ENCODE measurements at places on chromosomes 3 and 15. TPM values are rescaled to one million over a fixed set of nuclear protein-coding genes. Genes with fewer than 3 reads are reported as not detected.

CHAC1 gene
- total RNA-seq, result 12.7 TPM

HESX1 gene
- total RNA-seq, result 1.7 TPM

KLHL40 gene
- total RNA-seq, result not detected

RETNLB gene
- total RNA-seq, result not detected

GOLGA8F gene
- total RNA-seq, result not detected

SLC22A14 gene
- total RNA-seq, result not detected

CCDC13 gene
- total RNA-seq, result not detected

ARPIN gene
- total RNA-seq, result 16.4 TPM

TF gene
- not detected for total RNA-seq

CFAP91 gene
- total RNA-seq, result 0.17 TPM

CP gene
- total RNA-seq, result 30.7 TPM

PPIP5K1 gene
- 4.5 TPM for total RNA-seq

GRCh38 chr3:167700046-167700445 is 34.6 kb downstream of the PDCD10 start:
- no peak for DNase-seq

GRCh38 chr15:40743921-40744814 is 10.9 kb downstream of the RMDN3 start:
- DNase-seq, result peak; percentile 33

DNA sequence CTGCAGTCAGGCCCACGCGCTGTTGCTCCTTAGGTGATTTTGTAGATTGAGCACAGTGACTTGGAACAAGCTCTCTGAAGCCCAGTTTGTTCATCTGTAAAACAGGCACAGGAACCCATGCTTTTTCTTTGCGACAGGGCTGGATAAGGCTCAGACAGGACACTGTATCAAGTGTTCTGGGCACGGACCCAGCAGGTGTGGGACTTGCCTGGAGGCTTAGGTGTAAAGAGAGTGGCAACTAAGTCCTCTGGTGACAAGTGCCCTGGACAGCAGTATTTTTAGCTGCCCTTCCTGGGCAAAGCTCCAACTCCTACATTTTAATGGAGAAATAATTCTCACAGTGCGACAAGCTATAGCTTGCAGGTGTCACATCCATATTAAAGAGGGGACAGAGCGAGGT is 32.2 kb downstream of the CD276 start:
- DNase-seq, result no peak

DNA sequence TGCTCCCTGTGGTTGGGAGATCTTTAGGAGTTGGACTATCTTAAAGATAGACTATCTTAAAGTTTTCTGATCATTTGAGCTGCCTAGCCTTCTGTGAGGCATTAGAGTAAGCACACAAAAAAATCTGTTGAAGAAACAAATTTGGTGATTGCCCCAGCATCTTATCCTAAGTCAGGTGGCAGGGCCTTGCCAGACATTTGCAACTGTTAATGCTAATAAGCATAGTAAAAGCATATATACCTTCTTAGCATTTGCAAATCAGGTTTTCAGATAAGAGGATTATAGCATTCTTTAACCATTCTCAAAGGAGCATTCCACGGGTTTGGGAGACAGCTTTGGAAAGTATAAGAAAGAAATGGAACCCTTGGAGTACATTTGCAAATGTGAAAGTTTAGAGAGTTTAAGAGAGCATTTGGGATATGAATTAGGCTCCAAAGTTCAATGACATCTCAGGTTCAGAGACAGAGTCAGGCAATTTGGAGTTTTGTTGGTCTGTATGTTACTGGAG is 61.0 kb downstream of the SEMA6D start:
- DNase-seq, result no peak

DNA sequence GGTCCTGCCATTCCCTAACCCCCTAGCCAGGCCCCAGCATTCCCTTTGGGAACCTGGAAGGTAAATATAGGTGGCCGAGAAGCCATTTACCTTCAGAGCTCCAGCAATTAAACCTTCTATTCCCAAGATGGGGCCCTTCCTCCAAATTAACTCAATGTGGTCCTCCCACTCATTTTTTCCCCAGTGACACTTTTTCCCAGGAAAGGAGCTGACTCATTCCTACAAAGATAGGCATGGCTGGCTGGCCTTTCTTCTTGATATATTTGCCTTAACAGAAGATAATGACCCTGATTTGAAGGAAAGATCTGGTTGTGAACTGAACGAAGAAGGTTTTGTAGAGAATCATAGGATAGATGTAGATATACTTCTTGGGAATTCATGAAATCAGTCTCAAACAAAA is 279.0 kb upstream of the VEPH1 start:
- DNase-seq, result peak; percentile 43

GRCh38 chr15:57213862-57214261 is 162.4 kb upstream of the CGNL1 start:
- peak; percentile 73 for DNase-seq

DNA sequence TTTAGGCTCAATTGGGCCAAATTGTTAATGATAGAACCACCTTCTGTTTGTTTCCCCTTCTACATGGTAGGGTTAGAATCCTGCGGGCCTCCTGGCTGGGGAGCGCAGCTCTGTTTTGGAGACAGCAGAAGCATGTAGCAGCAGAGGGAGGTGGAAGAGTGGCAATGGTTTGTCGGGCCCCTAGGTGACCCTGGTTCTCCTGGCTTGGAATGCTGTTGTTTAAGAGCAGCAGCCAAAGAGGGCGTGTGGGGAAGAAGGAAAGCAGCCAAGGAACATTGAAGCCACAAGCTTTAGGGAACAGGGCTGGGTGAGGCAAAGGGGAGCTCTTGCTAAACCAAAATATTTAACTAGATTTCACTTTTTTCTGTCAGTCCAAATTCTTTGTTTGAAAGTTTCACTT is 213.7 kb upstream of the NR2E3 start:
- DNase-seq, result no peak

DNA sequence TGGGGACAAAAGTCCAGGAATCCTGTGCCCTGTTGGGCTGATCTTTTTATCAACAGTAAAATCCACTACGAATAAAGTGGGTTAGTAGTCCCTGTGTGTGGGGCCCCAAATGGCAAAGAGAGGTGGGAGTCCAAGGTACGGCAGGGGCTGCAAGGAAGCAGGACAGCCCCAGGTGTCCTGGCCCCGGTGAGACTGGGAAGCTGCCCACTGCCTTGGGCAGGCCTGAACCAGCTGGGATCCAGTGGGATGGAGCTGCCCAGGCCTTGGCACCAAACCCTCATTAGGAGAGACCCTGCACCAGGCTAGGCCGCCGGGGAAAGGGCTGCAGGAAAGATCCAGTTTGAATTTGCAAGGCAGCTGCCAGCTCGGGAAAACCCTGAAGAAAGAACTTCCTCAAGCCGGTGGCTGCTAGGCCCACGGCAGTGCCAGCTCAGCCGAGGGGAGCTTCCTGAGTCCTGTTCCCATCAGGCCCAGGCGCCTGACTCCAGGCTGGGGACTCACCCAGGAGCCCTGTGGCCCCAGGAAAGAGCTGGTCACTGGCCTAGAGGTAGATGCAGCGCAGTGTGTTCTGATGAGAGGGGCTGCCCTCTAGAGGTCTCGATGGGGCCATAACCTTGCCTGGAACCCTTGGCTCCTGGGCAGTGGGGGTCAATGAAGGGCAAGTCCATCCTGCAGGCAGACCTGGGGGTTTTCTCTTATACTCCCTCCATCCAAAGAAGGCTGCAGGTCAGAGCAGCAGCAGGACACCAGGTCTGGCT is 14.4 kb upstream of the GNAI2 start:
- no peak for DNase-seq

DNA sequence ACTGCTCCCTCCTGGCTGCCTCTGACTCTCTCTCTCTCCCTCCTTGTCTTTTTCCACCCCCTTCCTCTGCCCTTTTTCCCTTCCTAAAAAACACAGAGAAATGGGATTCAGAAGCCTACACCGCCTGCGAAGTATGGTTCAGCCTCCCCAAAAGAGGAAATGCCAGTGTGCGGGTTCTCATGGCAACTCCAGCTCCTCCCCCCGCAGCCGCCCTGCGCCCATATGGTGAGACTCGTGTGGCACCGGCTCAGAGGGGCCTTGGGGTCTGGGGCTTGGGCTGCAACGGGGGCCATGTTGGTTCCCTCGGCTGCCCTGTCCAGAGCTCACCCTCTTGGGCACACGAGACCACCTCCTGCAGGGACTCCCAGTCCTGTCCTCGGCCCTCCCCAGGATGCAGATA is 23.6 kb upstream of the LINGO1 start:
- DNase-seq, result no peak

GRCh38 chr3:184781801-184782200 is 30.2 kb upstream of the VPS8 start:
- no peak for DNase-seq

DNA sequence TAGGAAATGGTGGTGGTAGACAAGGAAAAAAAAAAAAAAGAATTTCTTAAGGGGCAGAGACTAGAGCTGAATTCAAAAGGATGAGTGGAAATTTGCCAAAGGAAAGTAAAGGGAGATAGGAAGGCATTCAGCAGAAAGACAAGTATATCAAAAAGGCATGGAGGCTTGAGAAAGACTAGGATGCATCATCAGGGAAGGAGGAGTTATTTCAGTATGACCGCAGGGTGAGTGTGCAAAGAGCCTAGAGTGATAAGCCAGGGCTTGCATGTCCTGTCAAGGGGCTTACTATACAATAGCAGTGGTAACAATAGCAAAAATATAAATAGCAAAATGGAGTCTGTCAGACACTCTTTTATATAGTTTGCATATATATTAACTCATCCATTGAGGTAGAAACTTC is 112.0 kb downstream of the FRMD4B start:
- DNase-seq, result no peak

DNA sequence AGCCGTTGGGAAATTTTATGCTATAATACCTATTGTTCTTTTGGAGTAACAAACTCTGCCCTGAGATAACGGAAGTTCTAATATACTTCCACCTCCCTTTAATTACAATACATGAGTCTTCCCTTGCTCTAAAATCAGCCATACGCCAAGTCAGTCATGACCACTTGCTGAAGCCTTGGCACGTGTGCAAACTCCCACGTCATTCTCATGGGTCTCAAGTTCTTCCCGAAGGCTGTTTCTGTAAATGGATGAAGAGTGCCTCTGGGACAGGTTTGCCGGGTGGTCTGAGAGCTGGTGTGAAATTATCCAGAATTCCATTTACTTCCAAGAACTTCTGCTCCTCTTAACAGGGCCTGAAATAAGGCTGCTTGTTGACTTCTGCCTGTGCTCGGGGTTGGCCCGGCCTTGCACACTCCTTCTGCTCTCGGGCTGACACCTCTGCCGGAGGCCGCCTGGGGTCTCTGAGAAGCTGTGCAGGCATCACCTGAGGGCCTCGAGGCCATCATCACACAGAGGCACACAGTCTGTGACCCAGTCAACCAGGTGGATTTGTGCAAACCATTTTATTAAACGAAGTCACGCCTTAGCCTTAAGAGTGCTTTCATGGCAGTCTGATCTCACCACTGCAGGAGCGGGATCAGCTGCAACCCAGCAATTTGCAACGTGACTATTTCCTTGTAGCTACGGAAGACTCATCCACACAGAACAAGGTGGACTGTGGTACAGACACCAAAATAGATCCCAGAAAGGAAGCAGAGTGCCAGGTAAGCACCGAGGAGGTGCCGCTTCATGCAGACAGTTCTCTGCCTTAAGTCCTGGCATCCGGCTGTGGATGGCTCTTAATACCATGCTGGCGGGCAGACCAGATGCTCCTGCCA is 120.1 kb downstream of the ADAMTS17 start:
- DNase-seq, result no peak

- DNase-seq, result no peak
These were observed 38.8 kb downstream of the PRKCD start for GRCh38 chr3:53199834-53200233.

DNA sequence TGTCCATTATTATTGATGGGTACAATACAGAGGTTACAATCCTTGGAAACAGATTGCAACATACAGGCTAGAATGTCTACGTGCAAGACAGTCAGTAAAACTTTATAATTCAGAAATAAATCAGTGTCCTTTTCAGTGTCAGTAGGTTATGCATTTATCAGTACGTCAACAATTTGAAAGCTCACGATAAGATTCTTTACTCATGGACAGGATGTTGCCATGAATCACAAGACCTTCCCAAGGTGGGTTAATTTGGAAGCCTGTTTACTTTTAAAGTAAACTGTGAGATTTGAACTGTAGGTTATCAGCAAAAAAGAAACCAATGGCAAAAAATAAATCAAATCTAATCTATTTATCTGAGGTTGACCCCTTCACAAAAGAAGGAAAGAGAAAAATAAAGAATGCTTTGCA is 243.9 kb upstream of the AGTR1 start:
- no peak for DNase-seq

Measured in Caki2 (cell line).